Hepatocyte (in vitro differentiated cells): ENCODE measurements at places on chromosomes 2 and 18.
A peak's percentile ranks its signal among the peaks of the same experiment; 100 is the strongest.

DNA sequence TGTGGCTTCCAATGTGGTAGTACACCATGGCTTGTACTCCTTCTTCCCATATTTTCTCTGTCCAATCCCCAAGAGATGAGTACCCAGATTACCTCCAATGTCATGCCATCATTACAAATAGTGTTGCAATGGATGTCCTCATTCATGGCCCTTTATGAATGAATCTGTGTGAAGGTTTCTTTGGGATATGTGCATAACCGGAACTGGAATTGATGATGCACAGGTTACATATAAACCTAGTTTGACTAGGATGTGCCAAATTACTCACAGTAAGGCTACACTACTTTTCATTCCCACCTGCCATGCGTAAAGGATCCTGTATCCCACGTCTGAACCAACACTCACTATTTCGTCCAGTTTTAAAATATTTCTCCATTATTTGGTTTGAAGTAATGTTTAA is 173.9 kb upstream of the CXCR4 start:
- no peak for DNase-seq

DNA sequence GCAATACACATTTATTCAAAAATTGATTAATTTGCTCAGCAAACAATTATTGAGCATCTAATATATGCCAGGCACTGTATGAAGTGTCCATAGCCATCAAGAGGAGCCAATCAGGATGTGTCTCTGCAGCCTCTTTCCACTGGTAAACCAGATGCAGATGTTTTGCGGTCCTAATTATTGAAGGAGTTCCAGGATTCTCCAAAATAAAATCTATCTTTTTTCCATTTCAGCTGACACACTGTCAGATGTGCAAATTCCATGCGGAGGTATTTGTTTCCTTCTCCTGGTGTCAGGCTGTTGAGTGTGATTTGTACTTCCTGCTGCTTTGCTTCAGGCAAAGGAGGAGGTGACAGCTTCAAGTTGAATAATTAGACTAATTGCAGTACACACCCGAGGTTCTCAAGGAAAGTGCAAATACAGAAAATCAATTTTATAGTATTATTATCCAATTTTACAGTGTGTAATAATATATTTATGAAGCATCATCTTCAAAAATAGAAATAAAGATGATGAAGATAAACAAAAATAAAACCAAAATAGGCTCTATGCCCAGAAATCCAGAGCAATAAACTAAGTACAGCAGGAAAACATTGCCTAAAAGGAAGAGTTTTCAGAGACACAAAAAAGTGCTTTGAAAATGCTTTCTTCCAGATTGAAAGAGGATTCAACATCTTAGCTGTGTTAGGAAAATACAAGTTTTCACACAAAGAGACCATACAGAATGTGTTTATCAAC is 1352.9 kb upstream of the CHAC2 start:
- no peak for DNase-seq

GRCh38 chr2:165401285-165401852 is 68.1 kb upstream of the CSRNP3 start:
- peak; percentile 88 for DNase-seq

DNA sequence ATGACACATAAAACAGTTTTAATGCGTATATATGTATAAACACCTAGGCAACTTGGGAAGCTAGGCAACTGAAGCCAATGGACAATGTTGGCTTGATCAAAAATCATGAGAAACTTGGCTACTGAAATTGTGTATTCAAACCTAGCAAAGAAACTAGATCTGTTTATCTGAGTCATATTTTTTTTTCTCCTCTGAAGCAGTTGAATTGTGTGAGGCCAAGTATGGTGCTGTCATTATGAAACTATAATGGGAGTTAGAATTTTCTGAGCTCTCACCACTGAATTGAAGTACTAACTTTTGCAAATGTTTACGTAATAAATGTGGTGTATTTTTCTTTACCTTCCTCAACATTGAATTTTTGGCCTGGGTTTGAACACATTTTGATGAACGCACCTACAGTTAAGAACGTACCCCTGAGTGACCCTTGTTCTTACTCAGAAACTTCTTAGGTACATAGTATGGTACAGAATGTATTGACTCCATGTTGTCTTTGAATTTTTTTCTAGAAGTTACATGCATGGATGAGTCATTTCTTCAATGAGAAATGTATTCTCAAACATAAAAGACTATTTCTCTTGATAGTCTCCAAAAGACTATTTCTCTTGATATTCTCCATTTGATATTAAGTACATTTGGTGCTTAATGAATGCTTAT is 23.8 kb downstream of the CD28 start:
- DNase-seq: no peak

DNA sequence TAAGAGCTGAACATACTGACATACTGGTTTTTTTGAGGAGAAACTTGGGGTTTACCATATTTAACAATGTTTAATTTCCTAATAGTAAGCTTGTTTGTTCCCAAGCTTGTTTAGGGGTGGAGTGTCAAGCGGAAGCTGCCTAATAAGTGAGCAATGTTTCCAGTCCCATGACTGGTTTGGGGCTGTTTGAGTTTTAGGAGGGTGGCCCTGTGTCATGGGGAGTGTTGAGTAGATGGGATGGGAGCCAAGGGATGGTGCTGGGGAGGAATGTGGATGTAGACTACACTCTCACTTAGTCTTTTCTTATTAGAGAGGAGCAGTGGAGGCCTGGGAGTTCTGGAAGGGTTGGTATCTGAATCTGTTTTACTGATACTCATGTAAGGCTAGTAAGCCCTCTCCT is 128.5 kb downstream of the TANC1 start:
- DNase-seq: no peak

DNA sequence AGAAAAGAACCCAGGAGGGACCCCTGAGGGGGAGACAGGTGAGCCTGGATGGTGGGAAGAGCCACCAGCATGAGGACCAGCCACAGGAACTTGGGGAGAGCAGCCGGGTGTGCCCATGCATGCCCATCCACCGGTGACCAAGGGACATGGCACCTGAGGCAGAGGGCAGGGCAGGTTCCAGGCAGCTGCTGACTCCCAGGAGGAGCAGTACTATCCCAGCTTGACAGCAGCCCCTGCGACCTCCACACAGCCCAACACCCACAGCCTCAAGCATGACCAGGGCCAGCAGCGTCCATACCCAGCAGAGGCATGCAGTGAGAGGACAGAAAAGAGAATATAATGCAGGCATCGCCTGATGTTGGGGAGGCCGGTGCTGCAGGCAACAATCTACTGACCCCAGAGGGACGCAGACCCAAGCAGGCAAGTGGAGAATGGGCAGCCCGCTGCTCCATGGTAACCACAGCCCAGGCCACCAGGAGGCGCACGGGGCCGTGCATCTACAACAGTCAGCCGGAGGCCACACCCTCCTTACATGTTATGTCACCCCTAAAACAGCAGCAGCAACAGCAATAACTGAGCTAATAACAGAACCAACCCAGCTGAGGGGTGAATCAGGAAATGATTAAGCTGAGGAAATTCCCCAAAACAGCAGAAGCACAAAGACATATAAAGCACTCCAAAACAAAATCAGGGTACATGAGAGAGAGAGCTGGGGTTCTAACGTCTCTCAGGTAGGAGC is 44.1 kb downstream of the ANKMY1 start:
- DNase-seq: peak; percentile 89

GRCh38 chr2:36044411-36044810 is 311.2 kb upstream of the CRIM1 start:
- DNase-seq: no peak

- peak; percentile 66 for DNase-seq
Measured at GRCh38 chr2:119402645-119403560, 28.8 kb upstream of the TMEM37 start.

DNA sequence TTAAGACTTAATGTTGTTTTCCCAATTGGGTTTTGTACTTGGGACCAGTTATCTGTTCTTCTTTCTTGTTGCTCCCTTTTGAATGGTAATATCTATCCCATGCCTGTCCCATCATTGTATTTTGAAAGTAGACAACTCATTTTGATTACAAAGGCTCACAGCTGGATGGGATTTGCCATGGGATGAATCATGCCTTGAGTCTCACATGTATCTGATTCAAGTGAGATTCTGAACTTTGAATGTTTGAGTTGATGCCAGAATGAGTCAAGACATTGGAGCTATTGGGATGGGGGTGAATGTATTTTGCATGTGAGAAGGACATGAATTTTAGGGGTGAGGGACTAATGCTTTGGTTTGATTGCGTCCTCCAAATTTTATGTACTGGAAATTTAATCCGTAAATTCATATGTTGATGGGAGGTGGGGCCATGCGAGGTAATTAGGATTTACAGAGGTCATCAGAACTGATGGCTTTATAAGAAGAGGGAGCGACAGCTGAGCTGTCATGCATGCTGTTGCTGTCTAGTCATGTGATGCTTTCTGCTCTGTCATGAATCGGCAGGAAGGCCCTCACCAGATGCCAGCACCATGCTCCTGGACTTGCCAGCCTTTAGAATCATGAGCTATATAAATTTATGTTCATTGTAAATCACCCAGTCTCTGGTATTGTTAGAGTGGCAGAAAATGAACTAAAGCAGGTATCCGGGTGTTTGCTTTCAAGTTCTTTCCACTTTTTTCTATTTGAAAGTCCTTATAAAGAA is 741.3 kb upstream of the RAB6C start:
- DNase-seq: no peak

DNA sequence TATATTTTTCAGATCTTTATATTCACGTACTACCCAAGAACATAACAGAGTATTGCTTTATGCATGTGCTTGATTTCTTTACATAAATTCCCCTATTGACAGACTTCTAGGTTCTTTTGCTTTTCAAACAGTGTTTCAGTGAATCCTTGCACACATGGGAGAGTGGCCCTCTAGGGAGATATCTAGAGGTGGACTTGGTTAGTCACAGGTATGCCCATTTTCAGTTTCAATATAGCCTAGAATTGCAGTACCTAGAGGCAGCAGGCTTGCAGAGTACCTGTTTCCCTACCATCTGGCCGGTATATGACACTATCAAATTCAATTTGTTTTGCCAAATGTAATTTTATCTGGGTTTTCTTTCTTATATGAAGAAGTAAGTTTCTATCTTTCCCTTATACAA is 36.8 kb downstream of the EML6 start:
- DNase-seq: no peak

DNA sequence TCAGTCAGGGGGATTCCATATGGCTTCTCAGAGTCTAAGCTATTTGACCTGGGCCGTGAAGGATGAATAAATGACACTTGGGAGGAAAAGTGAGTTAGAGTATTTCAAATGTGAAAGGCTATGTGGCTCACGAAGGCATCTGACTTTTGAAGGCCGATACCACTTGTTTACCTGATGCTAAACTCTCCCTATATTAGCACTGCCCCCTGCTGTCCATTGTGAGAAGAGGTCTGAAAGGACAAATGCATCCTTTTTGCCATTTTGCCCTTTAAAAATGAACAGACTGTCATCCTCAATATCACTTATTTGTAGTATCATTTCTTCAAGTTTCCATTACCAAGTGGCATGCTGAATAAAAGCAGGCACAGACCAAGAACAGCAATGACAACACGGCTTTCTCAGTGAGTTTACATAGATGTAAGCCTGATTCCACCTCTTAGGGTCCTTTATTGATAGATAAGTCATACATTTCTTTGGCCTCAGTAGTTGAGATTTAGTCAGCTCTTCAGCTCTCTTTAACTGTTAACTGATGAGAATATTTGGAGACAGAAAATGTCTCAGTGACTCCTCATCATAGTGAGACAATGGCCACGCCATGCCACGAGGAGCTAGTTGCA is 40.1 kb downstream of the DOCK10 start:
- peak; percentile 77 for DNase-seq

GRCh38 chr2:119565481-119565880 is 21.2 kb downstream of the CFAP221 start:
- no peak for DNase-seq

- no peak for DNase-seq
Measured at GRCh38 chr18:42412896-42413295, 457.9 kb downstream of the PIK3C3 start.

DNA sequence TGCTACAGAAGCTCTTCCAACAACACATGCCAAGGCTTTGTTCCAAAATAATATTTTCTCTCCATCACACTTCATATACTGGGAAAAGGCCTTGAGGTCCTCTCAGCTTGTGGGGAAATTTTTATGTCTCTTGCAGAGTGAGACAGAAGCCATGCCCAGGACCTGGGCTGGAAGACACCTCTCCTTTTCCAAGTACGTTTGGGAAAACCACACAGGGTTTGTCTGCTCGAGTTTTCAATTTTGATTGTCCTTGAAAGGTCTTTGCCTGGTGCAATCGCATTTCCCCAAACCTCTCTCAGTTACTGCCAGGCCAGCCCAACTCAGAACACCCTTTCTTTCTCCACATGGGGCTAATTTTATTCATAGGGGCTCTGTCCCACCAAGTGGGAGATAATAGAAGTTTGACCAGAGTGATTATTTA is 272.2 kb downstream of the OSR1 start:
- DNase-seq: no peak

DNA sequence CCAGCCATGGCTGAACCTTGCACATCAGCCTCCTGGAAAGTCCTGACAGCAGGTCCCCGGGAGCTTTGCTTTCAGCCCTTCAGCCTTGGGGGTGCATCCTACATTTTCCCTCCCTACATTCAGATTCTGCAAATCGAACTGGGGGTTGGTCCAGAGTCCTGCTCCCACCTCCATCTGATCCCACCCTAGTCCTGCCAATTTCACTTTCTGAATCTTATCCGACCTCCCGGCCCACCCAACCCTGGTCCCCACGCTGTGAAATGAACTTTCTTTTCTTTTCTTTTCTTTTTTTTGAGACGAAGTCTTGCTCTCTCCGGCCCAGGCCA is 47.8 kb upstream of the ODC1 start:
- DNase-seq: no peak

DNA sequence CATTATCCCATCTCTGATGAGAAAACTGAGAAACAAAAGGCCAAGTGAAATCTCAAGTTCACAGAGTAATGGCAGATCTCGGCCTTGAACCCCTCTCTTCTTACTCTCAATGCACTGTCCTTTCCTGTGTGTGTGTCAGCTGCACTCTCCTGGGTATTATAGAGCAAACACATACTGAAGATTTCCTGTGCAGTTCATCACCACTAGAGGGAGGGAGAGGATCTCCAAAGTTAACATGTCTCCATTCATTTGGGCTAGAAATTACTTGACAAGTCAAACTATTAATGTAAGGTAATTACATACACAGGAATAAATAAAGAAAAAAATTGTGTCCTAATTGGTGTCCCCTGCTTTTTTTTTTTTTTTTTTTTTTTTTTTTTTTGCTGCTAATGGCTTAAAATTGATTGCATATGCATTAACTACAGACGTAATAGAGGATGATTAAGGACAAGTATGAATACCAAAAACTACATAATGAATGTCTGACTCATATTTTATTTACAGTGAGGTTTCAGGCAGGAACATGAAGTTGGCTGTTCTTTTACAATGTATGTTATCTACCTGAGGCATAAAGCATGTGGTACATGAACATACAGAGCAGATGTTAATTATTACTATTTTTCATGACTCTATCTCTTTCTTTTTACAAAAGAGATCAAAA is 269.2 kb downstream of the NYAP2 start:
- peak; percentile 68 for DNase-seq

DNA sequence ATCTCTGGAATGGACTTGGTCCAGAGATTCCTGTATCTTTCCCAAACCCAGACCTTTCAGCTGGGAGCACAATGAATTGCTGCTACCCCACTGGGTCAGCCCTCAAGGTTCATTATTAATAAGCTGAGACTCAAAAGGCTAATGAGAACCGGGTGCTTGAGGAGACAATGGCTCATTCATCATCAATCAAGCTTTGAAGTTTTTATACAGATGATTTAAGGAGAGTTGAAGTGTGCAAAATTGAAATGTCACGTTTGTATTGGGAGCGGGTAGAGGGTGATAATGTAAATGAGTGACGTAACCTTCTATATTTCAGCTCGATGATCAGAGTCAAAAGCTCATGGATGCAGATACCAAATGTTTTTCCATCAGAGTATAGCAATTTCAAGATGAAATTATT is 744.9 kb downstream of the ERBB4 start:
- DNase-seq: no peak
